Activated gamma-delta T cell (primary cell): ENCODE measurements at places on chromosomes 1 and 21.

DNA sequence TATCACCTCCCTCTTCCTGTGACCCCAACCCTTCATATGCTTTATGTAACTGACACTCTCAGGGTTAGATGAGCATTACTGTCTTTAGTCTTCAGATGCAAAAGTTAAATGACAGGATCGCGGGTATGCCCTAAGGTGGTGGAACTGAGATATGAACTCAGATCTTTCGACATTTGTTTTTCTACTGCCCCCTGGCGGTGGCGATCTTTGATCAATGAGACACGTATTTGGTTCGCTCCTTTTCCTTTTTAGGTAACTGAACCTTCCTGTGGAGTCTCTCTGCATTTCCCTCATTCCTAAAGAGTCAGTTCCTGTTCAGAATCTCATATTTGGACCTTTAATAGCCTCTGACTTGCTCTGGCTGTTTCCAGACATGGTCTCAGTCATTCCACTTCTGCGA lies 47.8 kb upstream of the ZP4 start:
- DNase-seq, result no peak

DNA sequence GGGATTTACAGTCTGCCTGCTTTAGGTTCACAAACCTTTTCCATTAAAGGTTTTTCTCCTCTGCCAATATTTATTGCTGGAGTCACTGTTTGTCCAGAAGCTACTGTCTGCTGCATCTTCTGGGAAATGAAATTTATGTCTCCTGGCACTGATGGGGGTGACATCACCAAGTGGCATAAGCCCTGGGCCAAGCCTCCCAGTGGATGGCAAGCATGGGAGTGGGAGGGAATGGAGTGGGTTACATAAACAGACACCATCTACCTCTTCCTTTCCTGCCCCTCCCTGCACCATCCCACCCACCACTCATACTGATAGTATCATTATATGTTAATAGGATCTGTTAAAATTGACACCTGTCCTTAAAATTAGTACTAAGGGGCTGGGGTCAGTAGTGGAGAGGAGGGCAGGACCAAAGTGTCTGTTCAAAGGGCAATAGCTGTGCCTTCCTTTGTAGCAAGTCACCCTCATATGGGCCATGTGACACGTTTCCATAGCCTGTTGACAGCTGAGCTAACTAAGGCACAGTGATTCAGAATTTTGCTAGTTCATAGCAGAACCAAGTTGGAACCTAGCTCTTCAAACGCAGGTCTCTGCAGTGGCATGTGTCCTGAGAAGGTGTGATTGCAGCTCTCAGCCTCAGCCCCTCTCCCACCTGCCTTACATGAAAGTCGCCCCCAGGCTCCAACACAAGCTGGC lies 71.0 kb downstream of the MAB21L3 start:
- no peak for DNase-seq

DNA sequence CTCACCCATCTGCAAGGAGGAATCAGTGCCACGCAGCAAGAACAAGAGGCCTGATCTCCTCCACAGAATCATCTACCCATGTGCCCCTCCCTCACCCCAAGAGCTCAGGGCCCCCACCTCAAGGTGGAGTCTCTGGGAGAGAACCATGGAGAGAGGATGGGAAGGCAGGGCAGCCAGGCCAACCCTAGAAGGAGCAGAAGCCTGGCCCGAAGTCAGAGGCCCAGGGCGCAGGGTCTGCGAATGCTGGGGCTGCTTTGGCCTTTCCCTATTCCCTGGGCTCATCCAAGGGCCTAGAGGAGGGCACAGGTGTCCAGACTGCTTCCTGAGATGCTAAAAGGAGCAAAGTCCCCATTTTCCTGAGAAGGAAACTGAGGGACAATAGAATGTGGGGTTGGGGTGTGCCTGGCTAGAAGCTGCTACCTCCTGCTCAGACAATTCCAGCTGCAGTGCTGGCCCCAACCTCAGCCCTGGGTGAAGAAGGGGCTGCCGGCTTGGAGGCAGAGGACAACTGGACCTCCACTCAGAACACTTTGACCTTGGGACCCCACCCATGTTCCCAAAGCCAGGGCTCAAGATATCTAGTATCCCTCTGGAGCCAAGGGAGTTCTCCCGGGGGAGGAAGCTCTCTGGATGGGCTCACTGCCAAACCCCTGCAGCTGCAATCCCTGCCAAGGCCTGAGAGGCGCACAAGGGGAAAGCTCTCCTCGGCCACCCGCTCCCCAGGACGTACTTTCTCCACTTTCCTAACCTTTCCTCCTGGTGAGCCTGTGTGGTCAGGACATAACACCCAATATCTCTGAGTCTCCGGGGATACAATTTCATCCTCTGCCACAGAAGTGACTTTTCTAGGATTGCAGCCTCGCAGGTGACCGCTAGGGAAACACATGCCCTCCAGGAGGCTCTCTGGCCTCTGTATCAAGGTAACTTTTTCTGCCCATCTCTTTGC lies 16.6 kb upstream of the LEMD1 start:
- no peak for DNase-seq

DNA sequence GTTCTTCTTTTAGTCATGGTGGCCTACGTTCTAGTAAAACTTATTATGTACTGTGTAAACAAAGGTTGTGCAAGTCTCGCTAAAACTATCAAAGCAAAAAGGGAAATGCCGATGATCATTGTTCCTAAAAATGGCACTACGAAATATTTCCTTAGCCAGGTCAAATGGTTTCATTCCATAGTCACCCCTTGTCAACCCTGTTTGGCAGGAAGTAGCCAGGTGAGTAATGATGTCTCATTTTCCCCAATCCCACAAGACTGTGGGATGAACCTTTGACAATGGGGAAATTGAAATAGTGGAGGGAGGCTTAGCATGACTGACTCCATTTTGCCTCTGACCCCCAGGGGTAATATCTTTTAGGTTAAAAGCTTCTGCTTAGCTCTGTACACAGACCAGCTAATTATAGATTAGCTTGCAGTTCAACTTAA lies 5.6 kb upstream of the REN start:
- DNase-seq, result no peak

DNA sequence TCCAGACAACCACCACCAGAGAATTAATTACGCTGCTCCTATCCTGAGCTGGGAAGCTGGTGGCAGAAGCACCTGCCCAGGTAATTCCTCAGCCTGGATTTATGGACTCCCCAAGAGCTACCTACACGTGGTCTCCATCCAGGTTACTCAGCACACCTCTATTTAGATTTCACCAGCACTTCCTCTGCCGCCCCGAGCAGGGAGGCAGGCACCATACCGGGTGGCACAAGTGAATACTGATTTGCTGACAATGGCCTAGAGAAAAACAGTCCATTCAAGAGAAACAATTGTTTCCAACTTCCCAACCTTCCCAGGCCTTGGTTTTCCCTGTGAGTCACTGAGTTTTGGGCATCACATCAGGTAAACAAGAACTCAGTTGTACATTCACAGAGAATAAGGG lies 134.3 kb downstream of the MATN1 start:
- DNase-seq, result no peak

DNA sequence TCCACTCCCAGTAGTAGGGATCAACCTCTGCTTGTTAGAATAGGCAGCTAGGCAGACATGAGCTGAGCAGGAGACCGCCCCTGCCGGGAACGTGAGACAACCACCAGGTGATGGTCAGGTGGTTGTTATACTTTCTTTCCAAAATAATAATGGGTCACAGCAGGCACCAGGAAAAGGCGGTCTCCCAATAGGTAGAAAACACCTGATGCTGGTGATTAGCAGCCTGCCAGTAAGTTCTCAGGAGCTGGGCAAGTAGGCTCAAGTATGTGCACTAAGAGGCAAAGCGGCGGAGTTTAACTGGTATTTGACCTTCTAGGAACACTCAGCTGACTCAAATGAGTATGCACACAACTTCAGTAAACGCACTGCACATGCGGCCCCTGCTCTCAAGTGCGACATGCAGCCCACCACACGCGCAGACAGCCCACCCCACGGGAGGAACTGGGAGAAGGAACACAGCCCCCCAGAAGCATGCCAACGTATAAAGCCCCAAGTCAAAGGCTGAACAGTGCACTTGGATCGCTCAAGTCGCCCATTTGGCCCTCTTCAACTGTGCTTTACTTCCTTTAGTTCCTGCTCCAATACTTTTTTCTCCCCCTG lies 80.0 kb downstream of the DESI2 start:
- no peak for DNase-seq

DNA sequence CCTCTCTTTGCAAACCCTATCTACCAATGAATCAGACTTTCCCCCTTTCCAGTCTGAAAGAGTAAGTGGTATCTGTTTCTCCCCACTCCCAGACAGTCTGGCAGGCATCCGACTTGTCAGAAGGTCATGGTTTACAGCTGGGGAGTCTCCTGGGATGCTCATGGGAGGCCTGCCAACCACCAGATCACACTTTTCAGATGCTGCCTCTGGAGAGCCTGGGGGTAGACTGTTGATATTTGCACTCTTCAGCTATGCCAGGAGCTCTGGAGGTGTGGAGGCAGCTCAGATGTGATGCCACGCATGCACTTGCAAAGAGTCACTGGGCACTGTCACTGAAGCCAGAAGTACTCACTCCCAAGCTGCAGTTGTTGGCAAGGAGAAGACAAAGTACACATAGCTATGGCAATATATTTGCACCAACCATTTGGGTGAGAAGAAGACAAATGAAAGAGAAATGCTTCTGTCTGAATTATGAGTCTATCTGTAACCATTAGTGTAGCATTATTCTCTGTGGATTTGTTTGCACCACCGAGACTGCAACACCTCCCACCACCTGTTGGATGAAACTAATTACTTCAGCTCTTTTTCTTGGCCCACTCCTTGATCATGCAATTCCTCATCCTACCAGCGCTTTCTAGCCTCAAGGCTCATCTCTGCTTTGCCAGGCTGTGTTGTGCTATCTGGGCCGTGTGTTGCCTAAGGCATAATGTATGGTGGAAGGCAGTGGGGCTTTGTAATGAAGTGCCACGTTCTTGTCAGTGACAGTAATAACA lies 133.0 kb upstream of the SPAG17 start:
- no peak for DNase-seq

DNA sequence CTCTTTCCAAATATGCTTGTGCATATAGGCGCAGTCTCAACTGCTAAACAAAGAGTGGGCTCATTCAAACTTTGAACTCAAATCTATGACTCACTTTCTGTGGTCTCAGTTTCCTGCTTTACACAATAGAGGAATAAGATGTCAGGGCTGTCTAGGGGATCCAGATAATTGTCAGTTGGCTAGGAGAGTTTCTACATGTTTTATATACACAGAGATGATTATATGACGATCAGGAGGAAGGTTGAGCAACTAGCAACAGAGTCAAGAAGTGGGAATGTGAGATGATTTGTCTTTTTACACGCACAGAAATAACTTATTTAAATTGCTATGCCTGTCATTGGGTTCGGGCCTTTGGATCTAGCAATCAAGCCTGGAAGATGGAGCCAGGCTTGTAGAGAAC lies 299.4 kb upstream of the LYPLAL1 start:
- no peak for DNase-seq

DNA sequence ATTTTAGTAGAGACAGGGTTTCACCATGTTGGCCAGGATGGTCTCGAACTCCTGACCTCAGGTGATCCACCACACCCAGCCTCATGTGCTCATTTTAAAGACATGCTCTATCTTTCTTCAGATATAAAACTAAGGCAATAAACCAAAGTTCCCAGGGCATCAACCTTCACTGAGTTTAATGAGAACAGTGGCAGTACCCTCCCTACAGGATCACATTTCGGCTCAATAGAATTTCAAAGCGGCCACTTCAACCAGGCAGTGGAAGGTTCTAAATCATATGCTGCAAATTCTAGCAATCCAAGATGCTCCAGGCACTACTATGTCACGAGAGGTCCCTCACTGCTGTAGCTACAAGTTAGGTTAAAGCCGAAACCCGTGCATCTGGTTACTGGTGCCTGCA lies 45.5 kb downstream of the PARP1 start:
- DNase-seq, result no peak

DNA sequence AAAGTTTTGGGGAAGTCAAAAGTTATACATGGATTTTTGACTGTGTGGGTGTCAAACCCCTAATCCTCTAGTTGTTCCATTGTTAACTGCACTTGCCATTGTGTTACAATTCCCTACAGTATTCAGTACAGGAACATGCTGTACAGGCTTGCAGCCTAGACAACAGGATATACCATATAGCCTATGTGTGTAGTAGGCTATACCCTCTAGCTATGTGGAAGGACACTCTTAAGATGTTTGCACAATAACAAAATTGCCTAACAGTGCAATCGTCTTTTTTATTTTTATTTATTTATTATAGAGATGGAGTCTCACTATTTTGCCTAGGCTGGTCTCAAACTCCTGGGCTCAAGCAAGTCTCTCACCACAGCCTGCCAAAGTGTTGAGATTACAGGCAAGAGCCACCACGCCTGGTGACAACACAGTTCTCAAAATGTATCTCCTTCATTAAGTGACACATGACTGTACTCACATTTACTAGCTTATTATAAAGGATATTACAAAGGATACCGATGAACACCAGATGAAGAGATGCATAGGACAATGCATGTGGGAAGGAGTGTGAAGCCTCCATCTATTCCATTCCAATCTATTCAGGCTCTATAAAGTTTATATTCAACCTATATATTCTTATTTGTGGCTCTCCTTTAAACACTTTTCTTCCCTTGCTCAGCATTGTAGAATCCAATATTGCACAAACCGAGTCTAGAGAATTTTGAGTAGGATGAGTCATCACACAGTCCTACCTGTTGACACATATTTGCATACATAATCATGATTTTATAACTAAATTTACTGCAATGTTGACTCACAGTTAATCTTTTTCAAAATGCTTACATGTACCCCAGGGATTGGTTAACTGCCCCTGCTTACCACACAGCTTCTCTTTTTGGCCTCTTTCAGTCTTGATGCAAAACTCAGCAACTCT lies 28.4 kb upstream of the CEP350 start:
- no peak for DNase-seq

- DNase-seq, result no peak
Measured at GRCh38 chr1:47675047-47675675, 237.3 kb downstream of the FOXD2 start.

- DNase-seq, result no peak
Measured at GRCh38 chr1:150477733-150478132, 9.5 kb upstream of the TARS2 start.

- DNase-seq, result no peak
Measured at GRCh38 chr1:13570924-13571323, 12.7 kb upstream of the PDPN start.

- DNase-seq, result no peak
Measured at GRCh38 chr1:179077396-179077795, 4.5 kb upstream of the TOR3A start.

DNA sequence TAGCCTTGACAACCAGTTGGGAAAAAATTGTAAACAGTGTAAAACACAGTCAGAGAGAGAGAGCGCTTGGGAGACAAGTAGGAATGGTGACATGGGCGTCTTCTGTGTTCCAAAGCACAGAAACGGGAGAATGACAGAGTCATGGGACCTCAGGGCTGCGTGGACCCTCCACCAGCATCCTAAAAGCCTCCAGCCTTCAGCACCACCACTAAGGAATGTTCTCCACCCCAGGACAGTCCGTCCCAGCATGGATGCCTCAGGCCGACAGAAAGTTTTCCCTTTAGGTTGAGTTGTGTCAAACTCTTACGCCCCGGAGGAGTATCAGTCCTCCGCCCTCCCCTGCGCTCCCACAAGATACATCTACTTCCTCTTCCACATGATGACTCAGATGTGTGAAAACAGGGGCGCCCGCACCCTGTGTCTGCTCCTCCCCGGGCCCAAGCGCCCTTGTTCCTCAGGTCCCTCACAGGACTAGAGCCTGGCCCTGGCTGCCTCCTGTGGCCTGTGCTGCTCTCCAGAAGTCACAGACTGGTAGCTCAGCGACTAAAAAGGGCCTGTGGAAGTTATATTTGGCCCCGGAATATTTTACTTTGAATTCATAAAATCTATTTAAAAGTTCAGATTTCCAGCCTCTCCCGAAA lies 63.9 kb upstream of the EFHD2 start:
- DNase-seq, result peak; percentile 59

- DNase-seq, result no peak
Measured at GRCh38 chr1:156662005-156662799, 15.0 kb downstream of the NES start.

GRCh38 chr1:79376106-79376505 lies 369.6 kb upstream of the ADGRL4 start:
- no peak for DNase-seq
